Esophagus squamous epithelium (tissue), 5 donors: ENCODE measurements at places on chromosomes 12 and 14.

DNA sequence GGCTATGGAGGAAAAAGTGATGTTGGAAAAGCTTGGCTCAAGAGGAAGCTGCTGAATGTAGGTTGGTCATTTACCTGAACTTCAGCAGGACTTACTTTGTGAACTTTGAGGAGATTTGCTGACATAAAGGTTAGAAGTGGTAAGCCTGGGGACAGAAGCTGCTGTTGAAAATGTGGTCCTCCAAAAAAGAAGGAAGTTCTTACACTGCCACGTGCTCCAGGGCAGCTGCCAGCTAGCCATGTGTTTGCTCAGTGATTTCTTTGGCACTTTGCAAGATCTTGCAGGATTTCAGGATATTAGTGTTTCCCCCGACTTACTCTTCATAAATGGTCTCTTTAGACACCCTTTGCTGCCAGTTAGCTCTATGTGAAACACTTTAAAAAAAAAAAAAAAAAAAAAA lies 14.8 kb upstream of the DYRK2 start:
- no peak for DNase-seq

GRCh38 chr12:106137530-106138356 lies 1.0 kb downstream of the NUAK1 start:
- no peak for DNase-seq

DNA sequence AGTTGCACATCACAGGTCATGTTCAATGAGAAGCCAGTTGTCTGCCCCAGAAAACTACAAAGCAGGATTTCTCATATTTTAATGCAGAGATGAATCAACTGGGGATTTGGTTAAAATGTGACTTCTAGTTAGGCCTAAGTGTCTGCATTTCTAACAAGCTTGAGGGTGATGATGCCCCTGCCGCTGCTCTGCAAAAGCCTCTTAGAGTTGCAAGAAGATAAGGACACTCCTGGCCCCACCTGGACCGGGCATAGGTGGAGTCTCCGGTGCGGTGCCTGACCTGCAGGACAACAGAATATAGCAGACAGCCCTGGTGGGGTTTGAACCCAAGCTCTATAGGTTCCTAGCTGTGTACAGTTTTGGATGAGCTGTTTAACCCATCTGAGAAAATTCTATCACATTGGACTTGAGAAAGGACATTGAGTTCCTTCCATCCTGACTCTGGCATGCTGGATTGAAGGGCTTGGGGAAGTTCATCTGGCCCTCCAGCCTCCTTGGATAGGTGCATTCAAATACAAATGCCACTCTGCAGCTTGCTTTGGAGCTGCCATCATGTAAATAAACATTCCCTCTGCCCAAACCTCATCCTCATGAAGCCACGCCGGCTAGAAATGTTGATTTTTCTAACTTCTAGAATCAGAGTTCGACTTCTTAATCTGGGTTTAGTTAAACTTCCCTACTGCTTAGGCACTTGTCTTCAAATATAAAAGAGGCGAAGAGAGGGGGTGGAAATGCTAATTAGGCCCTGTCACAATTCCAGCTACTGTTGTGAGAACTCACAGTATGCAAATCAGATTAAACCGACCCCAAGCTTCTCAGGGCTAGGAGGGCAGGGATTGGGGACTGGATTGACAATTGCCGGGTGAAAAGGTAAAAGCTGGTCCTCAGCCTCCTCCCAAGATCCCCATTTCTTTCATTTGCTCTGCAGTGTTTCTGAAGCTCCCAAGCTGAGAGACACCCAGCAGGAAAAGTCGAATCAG lies 1225.6 kb downstream of the VRK1 start:
- no peak for DNase-seq

- DNase-seq = no peak
Measured at GRCh38 chr12:93572712-93573551, 457 bp downstream of the SOCS2 start.

DNA sequence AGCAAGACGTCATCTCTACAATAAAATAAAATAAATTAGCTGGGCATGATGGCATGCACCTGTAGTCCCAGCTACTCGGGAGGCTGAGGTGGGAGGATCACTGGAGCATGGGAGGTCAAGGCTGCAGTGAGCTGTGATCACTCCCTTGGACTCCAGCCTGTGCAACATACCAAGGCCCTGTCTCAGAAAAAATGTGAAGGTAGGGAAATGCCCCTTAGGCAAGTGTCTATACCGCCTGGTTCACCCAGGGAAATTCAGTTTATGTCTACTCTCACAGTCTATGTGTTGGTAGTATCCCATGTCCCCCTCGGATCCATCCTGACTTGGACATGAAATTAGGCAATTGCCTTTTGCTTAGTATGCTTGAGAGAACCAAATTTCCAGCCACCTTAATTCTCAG lies 88.4 kb upstream of the TMEM132C start:
- DNase-seq = no peak

DNA sequence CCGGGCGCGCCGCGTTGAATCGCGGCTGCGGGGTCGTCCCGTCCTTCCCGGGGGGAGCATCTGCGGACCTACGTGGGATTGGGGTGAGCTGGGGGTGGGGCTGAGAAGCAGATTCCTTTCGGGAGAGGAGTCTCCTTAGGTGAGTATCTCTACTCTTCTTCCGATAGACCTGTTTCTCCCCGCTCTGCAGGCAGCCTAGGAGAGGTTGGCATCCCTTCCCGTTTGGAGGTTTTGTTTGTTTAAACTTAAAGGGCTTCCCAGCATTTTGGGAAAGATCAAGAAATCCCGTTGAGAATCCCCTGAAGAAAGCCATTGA lies 411 bp downstream of the TTLL5 start:
- DNase-seq = no peak

GRCh38 chr14:63893701-63894458 lies 41.1 kb downstream of the SYNE2 start:
- no peak for DNase-seq

GRCh38 chr12:42468341-42468821 lies 121.2 kb downstream of the PRICKLE1 start:
- no peak for DNase-seq

DNA sequence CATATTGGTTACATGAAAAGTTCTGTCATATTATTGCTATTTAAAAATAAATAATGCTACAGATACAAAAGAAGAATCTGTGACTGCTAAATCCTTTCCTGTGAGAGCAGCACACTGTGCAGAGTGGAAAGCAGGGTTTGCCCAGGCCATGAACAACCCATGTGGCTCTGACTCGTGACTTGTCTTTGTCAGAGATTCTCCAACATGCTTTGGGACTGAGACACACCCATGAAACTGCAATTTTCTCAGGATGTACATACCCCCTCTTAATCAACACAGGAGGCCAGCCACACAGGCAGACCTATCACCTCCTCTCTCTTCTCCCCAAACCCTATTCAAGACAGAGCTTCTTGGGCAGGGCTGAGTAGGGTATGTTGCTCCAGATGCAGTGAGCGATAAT lies 96.8 kb upstream of the NTF3 start:
- DNase-seq = no peak

DNA sequence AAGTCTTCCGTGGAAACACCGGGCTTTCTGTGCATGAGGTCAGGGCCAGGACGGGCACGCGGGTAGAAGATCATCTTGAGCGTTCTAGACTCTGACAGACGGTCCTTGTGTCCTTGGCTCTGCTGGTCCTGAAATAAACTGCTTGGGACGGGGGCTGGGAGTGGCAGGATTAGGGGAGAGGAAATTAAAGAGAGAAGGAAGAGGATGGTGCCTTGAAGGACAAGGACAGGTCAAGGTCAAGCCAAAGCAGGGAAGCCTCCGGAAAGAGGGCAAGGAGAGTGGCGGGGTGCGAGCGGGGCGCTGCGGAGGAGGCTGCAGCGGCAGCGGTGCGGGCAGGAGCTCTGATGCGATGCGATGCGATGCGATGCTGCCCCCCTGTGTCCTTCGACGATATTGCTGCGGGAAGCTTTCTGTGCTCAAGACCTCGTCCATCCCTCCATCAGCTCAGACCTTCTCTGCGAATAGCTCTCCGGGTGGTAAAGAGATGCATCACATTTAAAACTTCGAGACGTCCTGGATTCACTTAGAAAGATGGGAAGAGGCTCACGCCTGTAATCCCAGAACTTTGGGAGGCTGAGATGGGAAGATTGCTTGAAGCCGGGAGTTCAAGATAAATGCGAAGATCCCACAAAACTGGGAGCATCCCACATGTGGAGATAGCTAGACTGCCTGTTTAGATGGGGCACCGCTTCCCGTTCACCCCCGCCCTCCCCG lies 110.1 kb upstream of the TMEM132D start:
- no peak for DNase-seq

- no peak for DNase-seq
Measured at GRCh38 chr12:113214895-113215400, 6.3 kb upstream of the TPCN1 start.

DNA sequence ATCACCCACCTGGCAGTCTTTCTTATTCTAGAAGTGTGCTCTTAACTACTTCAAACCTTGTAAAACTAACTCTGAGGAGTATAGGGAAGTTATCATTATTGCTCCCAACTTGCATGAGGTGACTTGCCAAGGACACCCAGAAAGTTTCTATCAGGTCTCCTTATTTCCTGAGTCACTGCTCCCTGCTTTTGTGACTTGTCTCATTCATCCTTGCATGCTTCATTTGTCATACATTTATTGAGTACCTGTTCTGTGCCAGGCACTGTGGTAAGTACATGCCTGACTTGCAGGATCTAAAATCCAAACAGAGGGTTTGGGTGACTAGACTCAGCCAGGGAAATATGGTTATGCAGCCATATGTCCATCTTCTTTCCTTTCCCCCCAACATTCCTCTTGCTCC lies 25.5 kb downstream of the CFAP251 start:
- no peak for DNase-seq

GRCh38 chr14:22333422-22334274 lies 255.4 kb downstream of the DAD1 start:
- DNase-seq = no peak

DNA sequence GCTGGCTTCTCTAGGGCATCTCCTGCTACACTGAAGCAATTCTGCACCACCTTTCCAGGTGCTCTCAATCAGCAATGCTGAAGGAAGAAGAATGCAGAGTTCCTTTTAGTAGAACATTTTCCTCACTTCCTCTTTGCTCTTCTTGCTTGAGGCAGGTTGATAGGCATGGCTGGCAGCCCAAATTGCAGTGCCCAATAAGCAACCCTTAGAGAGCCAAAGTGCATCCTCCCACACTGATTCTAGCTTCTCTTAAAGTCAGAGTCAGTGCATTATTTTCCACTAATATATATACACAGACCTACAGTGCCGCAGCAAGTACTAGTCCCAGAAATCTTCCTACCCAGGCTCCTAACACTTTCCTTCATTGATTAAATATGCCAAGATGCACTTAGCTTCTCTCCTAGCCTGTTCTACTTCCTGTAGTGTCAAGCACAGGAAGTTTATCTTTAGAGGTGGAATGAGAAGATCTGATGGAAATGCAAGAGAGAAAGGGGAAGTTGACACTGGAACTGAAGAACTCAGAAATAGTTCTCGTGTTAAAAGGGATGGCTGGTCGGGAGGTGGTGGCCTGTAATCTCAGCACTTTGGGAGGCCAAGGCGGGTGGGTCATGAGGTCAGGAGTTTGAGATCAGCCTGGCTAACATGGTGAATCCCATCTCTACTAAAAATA lies 132.7 kb downstream of the SSPN start:
- no peak for DNase-seq

GRCh38 chr14:75289840-75290388 lies 11.3 kb downstream of the FOS start:
- DNase-seq = no peak

DNA sequence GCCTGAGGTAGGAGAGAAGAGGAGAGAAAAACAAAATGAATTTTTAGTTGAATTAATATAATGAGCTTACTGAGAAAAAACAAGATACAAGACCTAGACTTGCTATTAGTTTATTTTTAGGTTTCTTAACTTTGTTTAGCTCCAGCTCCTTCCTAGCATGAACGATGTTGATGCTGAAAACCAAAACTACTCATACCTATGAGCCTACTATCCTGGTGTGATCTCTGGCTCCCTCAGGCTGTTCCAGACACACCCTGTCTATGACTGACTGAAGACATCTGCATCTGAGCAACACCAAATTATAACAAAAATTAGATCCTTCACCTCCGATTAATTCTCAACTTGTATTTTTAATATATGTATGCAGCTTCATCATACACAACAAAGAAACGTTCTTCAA lies 190.4 kb downstream of the SLC5A8 start:
- DNase-seq = no peak

GRCh38 chr14:105682956-105683570 lies 156.7 kb downstream of the TMEM121 start:
- no peak for DNase-seq

DNA sequence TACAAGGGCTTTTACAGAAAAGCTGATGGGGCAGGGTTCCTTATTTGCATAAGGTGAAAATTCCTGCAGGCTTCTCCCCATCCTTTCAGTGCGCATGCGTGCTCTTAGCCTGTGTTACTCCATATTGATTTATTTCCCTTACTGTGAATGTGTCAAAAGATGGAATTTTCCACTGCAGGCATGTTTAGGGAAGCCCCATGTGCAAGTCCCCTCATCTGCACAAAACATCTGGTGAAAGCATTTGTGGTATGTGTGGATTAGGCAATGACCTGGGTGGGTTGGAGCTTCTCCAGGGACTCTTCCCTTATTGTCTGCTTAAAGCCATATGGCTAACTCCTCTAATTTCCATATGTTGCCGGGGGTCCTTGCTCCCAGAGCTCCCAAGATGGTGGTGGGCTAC lies 912.7 kb upstream of the LRFN5 start:
- no peak for DNase-seq

DNA sequence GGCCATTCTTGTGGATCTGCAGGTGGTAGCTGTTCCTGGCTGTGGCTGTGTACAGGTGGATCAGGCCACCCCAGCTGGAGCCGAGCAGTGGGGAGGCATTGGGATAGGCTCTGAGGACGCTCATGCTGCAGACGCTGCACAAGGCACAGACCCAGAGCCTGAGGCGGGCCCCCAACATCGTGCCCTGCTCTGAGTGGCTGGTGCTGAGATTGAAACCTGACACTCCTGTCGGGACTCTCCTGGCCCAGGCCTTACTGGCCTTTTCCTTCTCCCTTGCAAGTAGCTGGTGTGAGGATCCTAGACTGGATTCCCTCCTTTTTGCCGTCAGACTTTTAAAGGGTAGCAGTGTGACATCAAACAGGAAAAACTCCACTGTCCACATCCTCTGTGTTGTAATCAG lies at the start of gene FGF23:
TSS of gene FGF23 (minus strand) at position 308 of the 400 bp plus-strand sequence. CDS start at position 178, 130 bp downstream.
- no peak for DNase-seq

DNA sequence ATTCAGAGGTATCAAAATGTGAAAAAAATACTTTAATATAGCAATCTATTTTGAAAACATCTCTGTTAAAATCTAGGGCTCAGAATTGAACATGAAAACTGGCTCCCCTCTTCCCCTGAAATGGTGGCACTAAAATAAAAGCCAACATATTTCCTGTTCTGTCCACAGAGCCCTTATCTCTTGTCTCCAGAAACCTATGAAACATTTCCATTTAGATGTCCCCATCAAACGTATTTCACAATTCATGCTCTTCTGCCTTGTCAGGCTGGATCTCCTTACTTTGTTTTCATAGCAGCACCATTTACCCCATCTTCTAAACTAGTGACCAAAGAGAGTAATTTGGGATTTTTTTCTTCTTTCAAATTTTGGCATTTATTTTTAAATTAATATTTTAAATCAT lies 42.4 kb downstream of the PDE3A start:
- no peak for DNase-seq

DNA sequence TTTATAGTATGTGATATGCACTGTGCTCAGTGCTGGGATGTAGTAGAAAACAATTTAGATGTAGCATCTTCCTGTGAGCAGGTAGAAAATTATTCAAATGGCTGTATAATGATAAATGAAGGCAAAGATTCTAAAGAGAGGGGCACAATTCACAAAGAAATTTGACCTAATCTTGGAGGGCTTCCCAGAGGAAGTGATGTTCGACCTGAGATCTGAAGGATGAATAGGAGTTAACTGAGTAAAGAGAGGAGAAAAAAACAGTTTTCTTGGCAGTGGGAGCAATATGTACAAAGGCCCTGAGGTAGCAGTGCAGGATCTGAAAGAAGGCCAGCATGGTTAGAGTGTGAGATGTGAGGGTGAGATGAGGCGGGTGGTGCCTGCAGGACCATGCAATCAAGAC lies 15.2 kb downstream of the RPH3A start:
- no peak for DNase-seq
